ENCODE measurements at places on chromosomes 12 and 14.

GRCh38 chr14:103107455-103107854 is 12.9 kb downstream of the EXOC3L4 start:
- DNase-seq: no peak

DNA sequence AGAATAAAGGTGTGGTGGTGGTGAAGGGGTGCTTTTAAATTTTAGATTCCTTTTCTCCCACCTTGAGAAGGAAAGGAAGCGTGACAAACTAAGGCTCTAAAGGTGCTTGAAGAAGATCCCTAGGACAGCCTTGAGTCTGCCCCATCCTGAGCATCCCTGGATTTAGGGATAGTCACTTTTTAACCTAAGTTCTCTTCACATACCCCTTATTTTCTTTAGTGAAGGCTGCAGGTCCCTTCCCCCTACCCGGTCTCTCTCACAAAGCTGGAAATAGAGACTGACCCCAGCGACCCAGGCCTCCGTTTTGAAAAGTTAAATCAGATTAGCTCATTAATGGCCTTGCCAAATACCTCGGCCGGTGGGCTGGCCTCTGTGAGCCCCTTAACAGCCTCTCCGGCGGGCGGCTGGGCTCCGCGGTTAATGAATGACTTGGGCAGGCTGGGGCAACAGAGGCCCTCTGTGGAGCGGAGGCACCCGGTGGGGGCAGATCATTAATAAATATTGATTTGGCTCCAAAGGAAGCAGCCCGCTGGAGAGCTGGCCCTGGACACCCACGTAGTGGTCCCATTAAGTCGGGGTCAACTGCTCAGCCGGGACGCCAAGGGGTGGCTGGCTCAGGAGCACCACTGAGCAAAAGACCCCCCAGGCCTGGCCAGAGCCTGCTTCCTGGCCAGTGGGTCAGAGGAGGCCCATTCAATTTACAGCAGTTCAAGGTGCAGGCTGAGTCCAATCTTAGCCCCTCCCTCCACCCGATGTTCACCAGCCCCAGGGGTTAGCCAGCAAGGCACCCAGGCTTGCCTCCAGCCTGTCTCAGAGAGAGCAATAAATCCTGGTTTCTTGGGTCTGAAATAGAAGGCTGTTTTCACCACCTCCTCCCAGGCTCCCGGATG is 31.8 kb downstream of the PAH start:
- no peak for DNase-seq

GRCh38 chr14:88995437-88996198 is 171.2 kb downstream of the TTC8 start:
- DNase-seq: no peak

DNA sequence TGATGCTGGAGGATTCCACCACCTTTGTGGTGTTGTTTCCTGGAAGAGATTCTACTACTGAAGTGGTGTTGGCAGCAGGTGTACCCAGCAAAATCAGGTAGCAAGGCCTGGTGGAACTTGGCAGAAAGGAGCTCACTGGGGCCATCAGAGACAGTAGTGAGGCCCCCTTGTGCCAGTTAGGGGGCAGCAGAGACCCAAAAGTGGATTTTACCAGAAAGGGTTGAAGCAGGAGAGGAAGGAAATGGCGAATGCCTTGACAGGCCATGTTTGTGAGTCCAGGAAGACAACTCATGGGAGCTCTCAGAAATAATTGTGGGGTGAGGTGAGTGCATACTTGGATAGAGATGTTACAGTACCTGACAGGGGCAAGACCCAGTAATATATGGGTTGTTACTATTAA is 137.7 kb upstream of the FGD4 start:
- DNase-seq: no peak

- no peak for DNase-seq
These were observed 67.5 kb downstream of the TNFAIP2 start for GRCh38 chr14:103190741-103191140.

- DNase-seq: no peak
These were observed 281.0 kb upstream of the RGS6 start for GRCh38 chr14:71651228-71651627.

- DNase-seq: no peak
These were observed 352.7 kb downstream of the AEBP2 start for GRCh38 chr12:19792028-19792427.

DNA sequence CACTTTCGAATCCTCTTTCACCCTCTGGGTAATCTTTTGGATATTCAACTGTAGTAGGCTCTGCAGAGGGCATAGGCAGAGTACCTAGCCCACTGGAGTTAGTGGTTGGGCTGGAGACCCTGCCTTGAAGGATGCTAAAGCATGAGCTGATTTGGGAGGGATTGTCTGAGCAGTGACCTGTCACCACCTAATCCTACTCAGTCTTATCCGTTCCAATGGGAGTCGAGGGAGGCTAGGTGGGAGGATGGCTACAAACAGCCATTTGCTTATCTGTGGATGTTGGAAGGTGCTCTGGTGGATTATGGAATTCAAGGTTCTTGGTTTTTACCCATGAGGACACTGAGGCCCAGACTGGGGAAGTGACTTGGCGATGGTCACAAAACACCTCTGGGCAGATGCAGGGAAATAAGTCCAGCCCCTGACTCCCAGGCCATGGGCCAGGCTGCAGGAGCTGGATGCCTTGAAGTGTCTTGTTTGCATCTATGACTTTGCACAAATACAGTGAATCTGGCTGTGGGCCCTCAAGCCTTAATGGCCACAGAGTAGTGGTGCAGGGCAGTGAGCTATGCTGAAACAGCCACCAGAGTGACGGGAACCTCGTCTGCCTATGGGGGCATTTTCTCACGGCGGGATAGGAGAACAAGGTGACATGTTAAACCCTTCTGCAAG is 3.7 kb downstream of the KMT5A start:
- no peak for DNase-seq

GRCh38 chr14:59398841-59399240 is 66.3 kb downstream of the GPR135 start:
- no peak for DNase-seq

- no peak for DNase-seq
These were observed 121.0 kb downstream of the FBXL14 start for GRCh38 chr12:1473418-1473817.

- DNase-seq: no peak
These were observed 84.1 kb downstream of the ITPR2 start for GRCh38 chr12:26748741-26749431.

- DNase-seq: no peak
These were observed 53.7 kb downstream of the CCDC88C start for GRCh38 chr14:91363776-91364523.

- DNase-seq: no peak
These were observed 207.9 kb downstream of the BMP4 start for GRCh38 chr14:53748691-53749090.

DNA sequence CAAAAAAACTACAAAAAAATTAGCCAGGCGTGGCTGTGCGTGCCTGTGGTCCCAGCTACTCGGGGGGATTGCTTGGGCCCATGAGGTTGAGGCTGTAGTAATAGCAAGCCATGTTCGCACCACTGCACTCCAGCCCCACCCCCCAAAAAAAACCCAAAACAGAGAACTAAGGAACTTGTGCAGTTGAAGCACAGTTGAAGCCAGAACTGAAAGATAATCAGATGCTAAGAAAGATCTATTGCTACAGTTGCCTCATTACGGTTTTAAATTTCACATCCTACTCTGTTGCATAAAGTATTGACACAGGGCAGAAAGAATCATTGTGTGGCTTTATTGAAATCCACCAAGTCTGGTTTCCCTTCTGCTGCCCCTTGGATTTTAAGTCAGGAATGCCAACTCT is 3.8 kb downstream of the CS start:
- DNase-seq: no peak

DNA sequence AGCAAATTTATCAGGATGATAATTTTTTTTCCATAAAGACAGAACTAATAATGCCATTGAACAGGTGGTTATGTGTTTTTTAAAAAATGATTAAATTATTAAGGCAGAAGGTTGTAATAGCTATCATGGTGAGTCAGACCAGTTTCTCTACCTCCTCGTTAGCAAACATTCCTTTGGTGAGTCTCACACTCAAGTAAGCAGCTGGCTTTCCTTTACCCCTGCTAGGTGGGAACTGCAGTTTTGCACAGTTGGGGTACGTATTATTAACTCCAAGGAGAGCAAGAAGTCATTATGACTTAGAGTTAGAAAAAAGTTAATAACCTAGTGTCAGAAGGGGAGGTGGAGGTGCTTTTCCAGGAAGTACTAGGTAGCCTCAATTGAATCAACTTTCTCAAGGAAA is 165.3 kb downstream of the SNAPC1 start:
- no peak for DNase-seq

GRCh38 chr14:71737760-71738159 is 194.5 kb upstream of the RGS6 start:
- no peak for DNase-seq

- no peak for DNase-seq
These were observed 3.7 kb upstream of the DHRS4L2 start for GRCh38 chr14:23984891-23985602.

DNA sequence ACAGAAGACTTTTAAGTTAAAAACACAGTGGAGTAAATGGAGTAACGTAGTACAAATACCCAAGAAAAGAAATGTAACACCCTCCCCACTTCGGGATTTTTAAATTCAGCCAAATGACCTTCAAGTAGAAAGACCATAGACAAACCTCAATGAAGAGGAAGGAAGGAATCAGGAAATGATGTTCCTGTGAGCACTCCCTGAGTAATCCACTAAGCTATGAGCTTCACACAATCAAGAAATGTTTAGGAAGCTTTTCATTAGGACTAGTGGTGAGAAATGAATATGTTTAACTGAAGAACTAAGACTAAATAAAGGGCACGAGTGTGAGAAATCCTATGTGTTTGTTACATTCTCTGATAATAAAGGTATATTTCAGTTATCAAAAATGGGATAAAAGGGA is 10.1 kb downstream of the TCL1A start:
- no peak for DNase-seq

GRCh38 chr12:11240348-11240930 is 29.1 kb downstream of the PRB3 start:
- DNase-seq: no peak

DNA sequence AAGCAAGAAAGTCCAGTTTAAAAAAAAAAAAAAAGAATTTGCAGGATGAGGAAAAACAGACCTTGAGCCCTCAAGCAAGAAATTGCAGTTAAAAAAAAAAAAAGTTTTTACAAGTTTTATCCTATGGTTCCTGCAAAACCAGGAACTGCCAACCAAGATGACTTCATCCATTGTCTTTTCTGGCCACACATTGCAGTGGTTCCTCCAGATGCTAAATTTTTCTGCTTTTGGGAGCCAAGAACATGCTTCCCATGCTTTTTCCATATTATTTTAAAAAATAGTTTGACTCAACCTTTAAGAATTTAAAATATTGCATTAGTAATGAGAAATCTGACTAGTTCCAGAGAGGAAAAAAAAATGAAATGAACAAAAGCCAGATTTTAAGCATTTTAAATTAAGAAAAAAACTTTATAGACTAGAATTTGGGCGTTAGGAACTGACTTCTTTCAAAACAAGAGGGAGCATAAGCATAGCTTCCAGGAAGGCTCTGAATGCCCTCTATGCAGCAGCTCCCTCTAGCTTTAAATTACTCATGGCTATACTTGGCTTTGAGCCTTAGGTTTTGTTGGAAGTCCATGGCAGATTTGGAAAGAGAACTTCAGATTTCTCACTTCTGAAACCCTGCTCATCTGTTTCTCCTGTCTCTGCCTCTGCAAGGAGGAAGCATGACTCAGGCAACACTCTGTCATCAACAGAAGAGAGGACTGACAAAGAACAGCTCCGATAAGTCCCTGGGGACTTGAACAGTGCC is 124.5 kb downstream of the GPR65 start:
- no peak for DNase-seq

All from activated T-cell treated with anti-CD3 and anti-CD28 coated beads, Interleukin-2, amount 50 U/mL, for 1 hour (primary cell).